ENCODE measurements at places on chromosomes 4 and X. TPM values are rescaled to one million over a fixed set of nuclear protein-coding genes. Genes with fewer than 3 reads are reported as not detected.

FAM184B gene
- not detected for total RNA-seq

GUCY1B1 gene
- total RNA-seq: 0.12 TPM

ENPEP gene
- not detected for total RNA-seq

CPZ gene
- not detected for total RNA-seq

ODAPH gene
- total RNA-seq: not detected

MAGEC3 gene
- total RNA-seq: not detected

CLDN24 gene
- total RNA-seq: not detected

EREG gene
- 0.19 TPM for total RNA-seq

FAAH2 gene
- 10.0 TPM for total RNA-seq

SMIM10 gene
- total RNA-seq: not detected

TMEM271 gene
- total RNA-seq: not detected

PLS3 gene
- total RNA-seq: 0.89 TPM

- no peak overlapping the region for H3K4me3 ChIP-seq
- no peak for DNase-seq
- H3K4me1 ChIP-seq: no peaks in the 10 kb centered on the region
- no peaks in the 10 kb centered on the region for H3K27me3 ChIP-seq
- no peak overlapping the region for H3K27ac ChIP-seq
Observed at GRCh38 chr4:67234296-67234695, 311.0 kb downstream of the CENPC start.

DNA sequence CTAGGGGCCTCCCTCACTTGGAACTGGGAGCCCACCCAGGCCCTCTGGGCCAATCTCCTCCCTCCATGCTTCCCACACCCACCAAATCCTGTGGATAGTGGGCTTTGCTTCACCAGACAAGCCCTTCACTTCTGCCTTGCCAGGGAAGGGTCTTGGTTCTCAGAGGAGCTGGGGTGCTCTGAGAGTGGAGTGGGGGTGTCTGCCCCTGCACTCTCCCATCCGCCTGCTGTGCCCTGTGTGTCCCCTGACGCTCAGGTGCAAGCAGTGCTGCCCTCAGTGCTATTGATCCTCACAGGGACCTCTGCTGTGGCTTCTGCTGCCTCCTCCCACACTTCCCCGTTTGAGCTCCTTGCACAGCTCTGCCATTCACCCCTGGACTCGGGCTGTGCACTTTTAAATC is 117.3 kb upstream of the NKX1-1 start:
- no peak overlapping the region for H3K27ac ChIP-seq
- no peak overlapping the region for H3K4me3 ChIP-seq
- H3K27me3 ChIP-seq: no peaks in the 10 kb centered on the region
- peaks cover 8% of the 10 kb centered on the region for H3K4me1 ChIP-seq
- no peaks in the 10 kb centered on the region for H3K36me3 ChIP-seq

DNA sequence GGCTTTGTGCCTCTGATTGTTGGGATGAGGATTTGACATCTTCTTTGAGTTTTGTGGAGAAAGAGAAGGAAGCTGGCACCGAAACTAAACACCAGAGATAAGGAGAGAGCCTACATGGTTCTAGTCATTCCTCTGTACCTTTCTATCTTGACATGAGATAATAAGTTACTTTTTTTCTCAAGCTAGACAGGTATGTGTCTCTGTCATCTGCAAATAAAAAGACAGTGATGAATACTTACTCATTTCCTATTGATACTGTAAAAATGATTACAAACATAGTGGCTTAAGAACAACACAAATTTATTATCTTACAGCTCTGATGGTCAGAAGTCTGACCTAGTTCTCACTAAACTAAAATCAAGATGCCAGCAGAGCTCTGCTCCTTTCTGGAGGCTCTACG is 1391.2 kb downstream of the STIM2 start:
- no peaks in the 10 kb centered on the region for H3K4me1 ChIP-seq
- H3K36me3 ChIP-seq: no peaks in the 10 kb centered on the region
- no peak overlapping the region for H3K4me3 ChIP-seq
- no peak for DNase-seq

DNA sequence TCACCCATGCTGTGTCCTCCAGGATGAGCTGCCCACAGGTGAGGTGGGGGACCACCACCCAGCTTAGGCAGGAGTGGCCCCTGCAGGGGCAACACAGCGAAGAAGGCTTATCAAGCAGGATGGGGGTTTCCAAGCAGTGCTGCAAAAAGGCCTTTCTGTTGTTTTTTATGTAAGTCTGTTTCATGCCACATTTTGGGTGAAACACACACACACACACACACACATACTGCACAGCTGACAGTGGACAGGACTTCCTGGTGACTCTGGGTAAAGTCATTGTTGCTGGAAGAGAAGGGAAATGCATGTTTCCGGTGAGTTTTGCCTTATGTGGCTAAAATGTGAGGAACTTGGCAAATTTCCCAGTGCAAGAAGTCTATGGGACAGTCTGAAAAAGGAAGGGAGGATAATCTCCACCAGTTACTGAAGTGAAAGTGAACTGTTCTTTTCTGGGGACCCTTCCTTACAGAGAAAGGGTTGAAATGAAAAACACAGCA is 119.2 kb downstream of the IRF2 start:
- no peaks in the 10 kb centered on the region for H3K27me3 ChIP-seq
- no peaks in the 10 kb centered on the region for H3K36me3 ChIP-seq
- peaks cover 14% of the 10 kb centered on the region for H3K4me1 ChIP-seq
- H3K4me3 ChIP-seq: no peak overlapping the region
- no peak for DNase-seq
- H3K27ac ChIP-seq: no peak overlapping the region

DNA sequence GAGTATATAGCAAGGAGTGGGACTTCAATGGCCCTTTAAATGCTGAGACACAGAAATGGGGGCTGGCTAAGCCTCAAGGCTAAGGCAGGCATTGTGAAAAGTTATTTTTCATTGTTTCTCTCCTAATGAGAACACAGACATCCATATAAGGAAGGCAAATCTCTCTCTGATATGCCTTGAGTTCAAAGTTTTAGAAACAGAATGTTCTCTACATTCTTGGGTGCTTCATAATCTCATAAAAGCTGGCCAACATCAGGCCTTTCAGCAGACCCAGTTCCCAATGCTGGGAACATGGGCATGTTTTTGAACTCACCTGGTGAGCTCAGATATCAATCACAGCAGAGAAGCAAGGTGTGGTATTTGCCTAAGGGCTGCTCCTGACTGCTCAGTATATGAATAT is 19.4 kb upstream of the RAB40A start:
- H3K36me3 ChIP-seq: no peaks in the 10 kb centered on the region
- H3K4me1 ChIP-seq: peaks cover 2% of the 10 kb centered on the region
- H3K27me3 ChIP-seq: no peaks in the 10 kb centered on the region
- DNase-seq: no peak
- no peak overlapping the region for H3K27ac ChIP-seq
